ENCODE measurements at places on chromosomes 16 and 17.

DNA sequence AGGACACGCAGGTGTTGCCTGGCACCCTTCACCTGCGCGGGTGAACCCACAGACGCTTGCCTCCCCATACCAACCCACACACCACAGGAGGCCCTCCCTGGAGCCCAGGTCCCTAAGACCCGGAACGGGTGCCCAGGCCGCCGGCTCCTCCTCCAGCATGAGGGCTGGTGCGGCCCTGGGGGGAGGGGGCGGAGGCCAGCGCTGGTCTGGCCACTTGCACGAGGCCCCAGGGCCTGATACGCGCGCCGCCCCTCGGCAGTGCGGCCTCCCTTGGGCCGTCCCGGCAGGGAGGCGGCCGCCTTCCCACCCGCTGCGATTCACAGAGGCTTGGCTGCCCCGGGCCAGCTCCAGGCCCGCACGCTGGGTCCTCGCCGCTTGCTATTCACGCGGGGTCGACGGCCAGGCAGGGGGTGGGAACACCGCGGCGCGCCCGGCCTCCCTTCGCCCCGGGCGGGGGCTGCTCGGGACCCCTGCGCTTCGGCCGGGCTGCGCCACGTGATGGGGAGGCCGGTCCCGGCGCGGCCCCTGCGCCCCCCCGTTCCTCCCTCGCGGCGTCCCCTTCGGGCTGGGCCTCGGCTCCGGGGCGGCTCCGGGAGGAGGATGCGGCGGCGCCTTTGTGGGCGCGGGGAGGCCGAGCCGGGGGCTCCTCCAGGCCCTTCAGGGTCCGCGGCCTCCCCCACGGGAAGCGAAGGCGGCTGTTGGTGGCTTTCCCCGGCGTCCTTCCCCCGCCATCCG is 685 bp downstream of the FASN start:
- DNase-seq = peak; percentile 23

DNA sequence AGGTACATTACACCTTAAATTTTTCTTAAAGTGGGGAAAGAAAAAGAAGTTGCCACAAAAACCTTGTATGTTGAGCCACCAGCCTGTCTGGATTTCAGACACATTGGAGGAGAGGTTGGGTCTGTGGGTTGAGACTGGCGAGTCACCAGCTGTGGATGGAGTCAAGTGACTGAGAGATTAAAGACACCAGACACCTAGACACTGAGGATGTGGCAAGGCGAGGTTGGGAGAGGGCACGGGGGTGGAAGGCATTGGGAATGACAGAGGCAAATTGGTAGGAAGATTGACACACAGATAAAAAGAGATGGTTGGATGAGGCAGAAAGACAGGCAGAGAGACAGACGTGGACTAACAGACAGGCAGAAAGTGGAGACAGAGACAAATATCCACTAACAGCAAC is 49.6 kb downstream of the KCNJ12 start:
- no peak for DNase-seq

DNA sequence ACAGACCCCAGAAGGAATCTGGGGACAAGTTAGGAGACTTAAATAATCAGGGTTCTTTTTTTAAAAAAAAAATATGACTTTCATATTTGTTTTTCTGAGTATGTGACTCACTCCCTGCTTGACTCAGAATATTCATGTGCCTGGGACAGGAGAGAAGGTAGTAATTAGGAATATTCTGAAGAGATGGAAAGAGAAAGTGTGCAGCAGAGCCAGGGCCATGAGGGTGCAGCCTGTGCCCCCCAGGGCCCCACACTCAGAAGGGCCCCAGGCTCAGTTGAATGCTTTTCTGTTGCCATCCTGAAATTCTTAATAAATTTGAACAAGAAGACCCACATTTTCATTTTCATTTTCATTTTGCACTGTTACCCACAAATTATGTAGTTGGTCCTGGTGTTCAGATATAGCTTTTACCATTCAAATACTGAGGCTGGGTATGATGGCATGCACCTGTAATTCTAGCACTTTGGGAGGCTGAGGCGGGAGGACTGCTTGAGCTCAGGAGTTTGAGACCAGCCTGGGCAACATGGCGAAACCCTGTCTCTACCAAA is 11.5 kb upstream of the LONP2 start:
- DNase-seq = no peak

- DNase-seq = no peak
Observed at GRCh38 chr16:85395207-85395912, 217.8 kb upstream of the GSE1 start.

DNA sequence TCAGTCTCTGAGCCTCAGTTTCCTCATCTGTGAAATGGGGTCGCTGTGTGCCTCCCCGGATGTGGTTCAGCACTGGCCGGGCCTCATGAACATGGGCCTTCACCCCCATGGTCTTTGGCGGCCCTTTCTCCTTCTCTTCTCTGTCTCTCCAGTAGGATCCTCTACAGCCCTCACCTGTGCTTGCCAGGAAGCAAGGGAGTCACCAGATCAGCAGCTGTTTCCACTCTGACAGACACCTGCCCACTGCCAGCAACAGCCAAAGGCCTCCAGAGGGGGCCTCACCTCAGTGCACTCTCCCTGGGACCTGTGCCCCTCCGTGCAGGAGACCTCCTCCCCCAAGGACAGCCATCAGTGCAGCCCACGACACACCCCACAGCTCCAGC is 89.4 kb downstream of the C16orf78 start:
- DNase-seq = peak; percentile 33

GRCh38 chr17:40556884-40557414 is 8.3 kb downstream of the CCR7 start:
- peak; percentile 33 for DNase-seq

- DNase-seq = no peak
Observed at GRCh38 chr16:68289202-68289601, 21.5 kb downstream of the SLC7A6OS start.
